ENCODE measurements at places on chromosomes 3 and 15.

- DNase-seq = no peak
Observed at GRCh38 chr3:71809321-71810026, 24.5 kb upstream of the PROK2 start.

GRCh38 chr15:90086868-90087268 lies 15.4 kb downstream of the IDH2 start:
- DNase-seq = no peak

DNA sequence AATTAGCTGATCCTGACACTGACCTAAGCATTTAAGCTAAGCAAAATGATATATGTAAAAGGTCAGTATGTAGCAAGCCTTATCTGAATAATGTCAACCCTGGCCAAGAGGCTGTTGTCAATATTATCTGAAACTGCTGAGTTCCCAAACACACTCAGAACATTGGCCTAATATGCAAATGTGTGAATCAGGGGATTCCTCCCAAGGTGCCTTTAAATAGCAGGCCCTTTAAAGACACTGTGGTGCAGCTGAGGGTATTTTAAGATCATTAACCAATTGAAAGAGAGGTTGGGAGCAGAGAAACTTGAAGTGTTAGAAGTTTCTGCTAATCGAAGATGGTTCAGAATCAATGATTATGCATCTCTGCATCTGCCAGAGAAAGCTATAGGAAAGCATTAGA lies 207.0 kb downstream of the NTRK3 start:
- DNase-seq = no peak

- DNase-seq = no peak
Observed at GRCh38 chr3:101690972-101691371, 4.5 kb upstream of the RPL24 start.

DNA sequence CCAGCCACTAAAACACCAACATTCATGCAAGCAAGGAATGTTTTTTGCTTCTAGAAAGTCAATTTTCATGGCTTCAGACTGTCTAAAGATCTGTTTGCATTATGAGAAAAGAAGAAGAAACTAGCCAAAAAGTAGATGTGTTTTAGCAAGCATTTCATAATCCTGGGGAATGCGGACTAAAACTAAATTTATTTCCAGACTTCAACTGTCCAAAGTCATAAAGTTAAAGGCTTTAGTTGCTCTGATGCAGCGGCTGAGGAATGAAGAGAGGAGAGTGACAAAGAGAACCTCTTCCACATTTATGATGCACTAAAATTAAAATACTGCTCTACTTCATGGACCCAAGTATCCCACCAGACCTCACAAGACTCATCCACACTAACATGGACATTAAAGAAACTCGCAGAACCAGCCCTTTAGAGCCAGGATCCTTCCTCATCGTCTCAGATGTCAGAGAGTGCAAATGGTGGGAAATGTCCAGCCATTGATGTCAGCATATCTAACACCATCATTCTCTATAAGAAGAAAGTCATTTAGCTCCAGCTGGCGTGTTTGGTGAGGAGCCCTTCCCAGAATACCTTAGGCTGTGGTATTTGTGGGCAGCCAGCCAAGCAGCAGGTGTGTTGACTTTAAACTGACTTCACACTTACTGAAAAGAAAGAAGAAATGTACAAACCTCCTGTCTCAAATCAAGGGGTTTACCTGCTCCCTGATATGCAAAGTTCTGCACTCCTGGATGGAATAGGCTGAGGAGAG lies 17.4 kb downstream of the FYCO1 start:
- no peak for DNase-seq

GRCh38 chr15:31051496-31052080 lies 49.9 kb downstream of the TRPM1 start:
- no peak for DNase-seq

Measured in stimulated activated CD4-positive, alpha-beta T cell treated with anti-CD3 and anti-CD28 coated beads, Interleukin-1b, Interleukin-23, amount 100 ng/mL, for 24 hours (primary cell).